Testis (tissue), 5 donors: ENCODE measurements at places on chromosomes 4 and X. TPM values are rescaled to one million over a fixed set of nuclear protein-coding genes. Genes with fewer than 3 reads are reported as not detected.

Gene GDPD2
- total RNA-seq: not detected

Gene UNC5C
- 20.5 TPM for total RNA-seq

Gene SSX2B
- total RNA-seq: 40.6 TPM

DNA sequence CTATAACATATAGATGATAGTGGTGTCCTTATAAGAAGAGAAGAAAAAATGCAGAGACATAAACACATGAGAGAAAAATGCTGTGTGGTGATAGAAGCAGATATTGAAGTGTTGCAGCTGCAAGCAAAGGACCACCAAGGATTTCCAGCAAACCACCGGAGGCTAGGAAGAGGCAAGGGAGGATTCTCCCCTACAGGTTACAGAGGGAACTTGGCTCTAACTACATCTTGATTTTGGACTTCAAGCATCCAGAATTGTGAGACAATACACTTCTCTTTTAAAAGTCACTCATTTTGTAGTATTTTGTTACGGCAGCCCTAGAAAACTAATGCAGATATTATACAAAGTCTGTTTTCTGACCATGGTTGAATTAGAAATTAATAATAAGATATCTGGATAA is 30.4 kb upstream of the CHRDL1 start:
- H3K27ac ChIP-seq: no peak overlapping the region
- no peak overlapping the region for H3K4me3 ChIP-seq
- no peaks in the 10 kb centered on the region for H3K36me3 ChIP-seq
- H3K27me3 ChIP-seq: no peaks in the 10 kb centered on the region
- DNase-seq: no peak

GRCh38 chr4:35461931-35462659 is 782.2 kb downstream of the ARAP2 start:
- H3K36me3 ChIP-seq: no peaks in the 10 kb centered on the region
- no peaks in the 10 kb centered on the region for H3K27me3 ChIP-seq
- H3K27ac ChIP-seq: no peak overlapping the region

- H3K4me1 ChIP-seq: no peaks in the 10 kb centered on the region
- DNase-seq: no peak
- H3K27ac ChIP-seq: no peak overlapping the region
- no peaks in the 10 kb centered on the region for H3K36me3 ChIP-seq
- H3K27me3 ChIP-seq: no peaks in the 10 kb centered on the region
Measured at GRCh38 chr4:5976921-5977320, 41.3 kb downstream of the C4orf50 start.
